Posterior cingulate gyrus (tissue), 11 donors: ENCODE measurements at places on chromosomes 11 and 22.
A peak's percentile ranks its signal among the peaks of the same experiment; 100 is the strongest.

GRCh38 chr11:19763330-19763729 lies 50.7 kb downstream of the NAV2 start:
- DNase-seq: no peak

- no peak for DNase-seq
These were observed 121.0 kb downstream of the BUD13 start for GRCh38 chr11:116651737-116652237.

DNA sequence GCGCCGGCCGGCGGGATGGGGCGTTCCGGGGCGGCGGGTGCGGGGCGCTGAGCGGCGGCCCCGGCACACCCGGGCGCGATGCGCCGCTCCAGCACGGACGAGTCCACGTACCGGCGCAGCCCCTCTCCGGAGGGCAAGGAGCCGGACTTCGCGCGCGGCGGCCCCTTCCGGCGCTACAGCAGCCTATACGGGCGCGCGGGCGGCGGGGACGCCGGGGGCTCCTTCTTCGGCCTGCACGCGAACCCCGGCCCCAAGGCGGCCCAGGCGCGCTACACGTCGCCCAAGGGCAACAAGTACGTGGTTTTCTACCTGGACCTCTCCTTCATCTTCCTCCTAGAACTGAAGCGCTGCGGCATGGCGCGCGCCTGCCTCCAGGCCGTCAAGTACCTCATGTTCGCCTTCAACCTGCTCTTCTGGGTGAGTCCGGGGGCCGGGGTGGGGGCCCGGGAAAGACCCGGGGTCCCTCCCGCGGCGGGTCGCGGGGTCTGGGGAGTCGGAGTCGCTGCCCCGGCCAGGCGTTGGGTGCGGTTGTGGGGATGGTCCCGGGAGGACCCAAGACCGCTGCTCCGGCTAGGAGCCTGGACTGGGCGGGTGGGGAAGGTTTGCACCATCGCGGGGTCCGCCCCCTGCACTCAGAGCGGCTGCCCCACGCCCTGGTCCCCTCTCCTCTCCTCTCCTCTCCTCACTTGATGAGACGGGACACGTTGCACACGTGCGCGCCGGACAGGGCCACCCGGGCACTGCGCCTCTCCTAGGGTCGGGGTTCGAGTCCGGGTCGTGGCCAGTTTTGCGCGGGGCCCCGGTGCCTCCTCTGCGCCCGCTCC lies 7.5 kb downstream of the TSPAN4 start:
- DNase-seq: no peak

DNA sequence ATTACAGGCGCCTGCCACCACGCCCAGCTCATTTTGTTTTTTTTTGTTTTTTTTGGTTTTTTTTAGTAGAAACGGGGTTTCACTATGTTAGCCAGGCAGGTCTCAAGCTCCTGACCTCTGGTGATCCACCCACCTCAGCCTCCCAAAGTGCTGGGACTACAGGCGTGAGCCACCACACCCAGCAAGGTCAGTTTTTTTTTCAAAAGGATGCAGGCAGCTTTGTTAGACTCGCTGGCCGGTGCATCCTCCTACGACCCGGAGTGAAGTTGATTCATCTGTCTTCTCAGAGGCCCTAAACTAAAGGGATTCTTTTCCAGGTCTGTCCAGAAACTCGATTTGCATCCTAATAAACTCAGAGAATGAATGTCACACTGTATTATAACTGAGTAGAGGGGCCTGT lies 182.3 kb downstream of the DBX1 start:
- DNase-seq: no peak

GRCh38 chr11:103618528-103618927 lies 417.9 kb upstream of the DDI1 start:
- no peak for DNase-seq

- no peak for DNase-seq
These were observed 10.7 kb downstream of the CRY2 start for GRCh38 chr11:45857961-45858474.

DNA sequence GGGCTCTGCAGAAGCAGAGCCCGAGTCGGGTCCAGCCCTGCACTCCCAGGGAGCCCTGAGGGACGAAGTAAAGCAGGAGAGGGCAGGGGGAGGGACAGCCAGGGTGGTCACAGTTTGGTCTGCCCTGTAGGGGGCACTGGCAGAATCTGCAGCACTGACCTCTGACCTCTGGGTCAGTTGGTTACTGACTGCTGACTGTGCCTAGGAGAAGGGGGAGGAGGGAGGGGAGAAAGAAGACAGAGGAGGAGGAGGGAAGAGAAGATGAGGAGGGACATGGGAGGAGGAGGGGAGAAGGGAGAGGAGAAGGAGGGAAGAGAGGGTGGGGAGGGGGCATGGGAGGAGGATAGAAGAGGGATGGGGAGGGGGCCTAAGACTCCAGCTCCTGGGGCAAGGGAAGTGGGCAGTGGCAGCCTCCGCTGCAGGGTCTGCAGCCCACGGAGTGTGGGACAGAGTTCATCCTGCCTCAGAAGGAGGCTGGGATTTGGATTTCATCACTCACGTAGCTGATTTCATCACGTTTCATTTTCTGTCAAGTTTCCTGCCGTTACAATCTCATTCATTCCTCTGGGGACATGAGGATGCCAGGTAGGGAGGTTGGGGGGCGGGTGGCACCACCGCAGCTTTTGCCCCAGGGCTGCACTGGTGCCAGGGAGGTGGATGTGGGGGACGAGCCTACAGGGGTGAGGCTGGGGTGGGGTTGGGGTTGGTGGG lies 55.2 kb downstream of the FLRT1 start:
- no peak for DNase-seq

DNA sequence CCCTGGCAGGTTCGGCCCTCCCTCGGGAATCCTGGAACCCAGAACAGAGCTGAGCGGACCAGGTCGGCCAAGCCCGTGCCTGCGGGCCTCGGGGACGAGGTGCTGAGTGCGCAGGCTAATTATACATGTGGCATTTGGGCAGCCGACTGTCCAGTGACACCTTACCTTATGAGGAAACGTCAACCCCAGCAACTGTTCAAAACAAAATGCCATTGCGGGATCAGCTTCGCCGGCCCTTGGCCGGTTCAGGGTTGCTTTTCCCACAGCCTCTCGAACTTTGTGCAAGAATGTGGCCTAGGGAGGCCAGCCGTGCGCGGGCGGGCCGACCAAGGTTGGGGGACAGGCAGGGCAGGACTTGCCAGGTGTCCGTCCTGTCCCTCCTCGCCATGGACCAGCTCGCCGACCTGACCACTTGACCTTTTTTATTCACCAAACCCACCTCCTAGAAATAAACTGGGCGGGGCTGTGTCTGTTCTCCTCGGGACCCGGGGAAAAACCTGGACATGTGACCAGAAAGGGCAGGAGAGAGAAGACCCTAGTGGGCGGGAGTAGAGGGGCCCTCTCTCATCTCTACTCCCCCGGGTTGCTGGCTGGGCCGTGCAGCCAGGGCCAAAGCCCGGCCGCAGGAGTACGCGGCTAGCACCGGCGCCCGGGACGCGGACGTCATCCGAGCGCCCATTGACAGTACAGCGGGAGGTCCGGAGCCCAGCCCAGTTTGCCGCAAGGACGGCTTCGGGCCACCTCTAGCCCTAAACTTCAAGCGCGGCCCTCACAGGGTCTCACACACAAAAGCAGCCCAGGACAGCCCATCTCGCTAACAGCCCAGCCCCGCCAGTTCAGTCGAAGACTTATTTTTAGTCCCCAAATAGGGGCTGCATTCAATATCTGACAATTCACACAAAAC lies 134.3 kb upstream of the C11orf58 start:
- peak; percentile 82 for DNase-seq

- no peak for DNase-seq
These were observed 35.3 kb upstream of the HORMAD2 start for GRCh38 chr22:30044881-30045493.
